ENCODE measurements at places on chromosomes 6 and 20. TPM values are rescaled to one million over a fixed set of nuclear protein-coding genes. Genes with fewer than 3 reads are reported as not detected.

GRCh38 chr6:32973144-32974015, 5.0 kb downstream of the BRD2 start:
- DNase-seq: peak; percentile 56

DNA sequence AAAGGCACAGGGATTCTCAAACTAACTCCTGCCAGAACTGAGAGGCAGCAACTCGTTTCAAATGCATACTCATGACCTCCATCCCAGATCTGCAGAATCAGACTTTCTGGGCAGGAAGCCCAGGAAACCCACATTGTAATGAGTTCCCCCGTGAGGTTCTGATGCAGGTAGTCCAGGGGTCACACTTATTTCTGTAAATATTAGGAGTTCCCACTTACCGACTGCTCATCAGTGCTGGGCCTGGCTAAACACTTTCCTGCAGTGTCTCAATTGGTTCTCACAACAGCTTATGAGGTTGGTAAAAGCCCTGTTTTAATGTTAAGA, 11.6 kb downstream of the DUSP15 start:
- no peak for DNase-seq

DNA sequence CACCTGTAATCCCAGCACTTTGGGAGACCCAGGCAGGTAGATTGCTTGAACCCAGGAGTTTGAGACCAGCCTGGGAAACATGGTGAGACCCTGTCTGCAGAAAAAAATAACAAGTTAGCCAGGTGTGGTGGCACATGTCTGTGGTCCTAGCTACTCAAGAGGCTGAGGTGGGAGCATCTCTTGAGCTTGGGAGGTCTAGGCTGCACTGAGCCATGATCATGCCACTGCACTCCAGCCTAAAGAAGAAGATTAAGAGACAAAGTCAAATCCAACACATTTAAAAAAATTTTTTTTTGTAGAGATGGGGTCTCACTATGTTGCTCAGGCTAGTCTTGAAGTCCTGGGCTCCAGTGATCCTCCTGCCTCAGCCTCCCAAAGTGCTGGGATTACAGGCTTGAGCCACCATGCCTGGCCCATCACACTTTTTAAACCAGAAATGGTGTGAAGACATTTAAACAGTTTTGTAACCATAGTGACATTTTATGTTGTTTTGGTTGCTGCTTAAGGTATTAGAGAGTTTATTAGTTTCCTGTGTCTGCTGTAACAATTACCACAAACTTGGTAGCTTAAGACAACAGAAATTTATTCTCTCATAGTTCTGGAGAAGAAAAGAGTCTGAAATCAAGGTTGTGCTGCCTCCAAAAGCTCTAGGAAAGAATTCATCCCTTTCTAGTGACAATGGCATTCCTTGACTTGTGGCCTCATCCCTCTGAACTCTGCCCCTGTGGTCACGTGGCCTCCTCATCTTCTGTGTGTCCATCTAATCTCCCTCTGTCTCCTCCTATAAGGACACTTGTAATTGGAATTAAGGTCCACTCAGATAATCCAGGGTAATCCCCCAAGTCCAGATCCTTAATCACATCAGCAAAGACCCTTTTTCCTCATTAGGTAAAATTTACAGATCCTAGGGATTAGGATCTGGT, 104.6 kb upstream of the TNFAIP3 start:
- no peak for DNase-seq

The PRIM2 gene
- total RNA-seq: 11.0 TPM

The SIRPB2 gene
- 1.1 TPM for total RNA-seq
